ENCODE measurements at places on chromosomes 5 and 9. TPM values are rescaled to one million over a fixed set of nuclear protein-coding genes. Genes with fewer than 3 reads are reported as not detected.
A peak's percentile ranks its signal among the peaks of the same experiment; 100 is the strongest.

DNA sequence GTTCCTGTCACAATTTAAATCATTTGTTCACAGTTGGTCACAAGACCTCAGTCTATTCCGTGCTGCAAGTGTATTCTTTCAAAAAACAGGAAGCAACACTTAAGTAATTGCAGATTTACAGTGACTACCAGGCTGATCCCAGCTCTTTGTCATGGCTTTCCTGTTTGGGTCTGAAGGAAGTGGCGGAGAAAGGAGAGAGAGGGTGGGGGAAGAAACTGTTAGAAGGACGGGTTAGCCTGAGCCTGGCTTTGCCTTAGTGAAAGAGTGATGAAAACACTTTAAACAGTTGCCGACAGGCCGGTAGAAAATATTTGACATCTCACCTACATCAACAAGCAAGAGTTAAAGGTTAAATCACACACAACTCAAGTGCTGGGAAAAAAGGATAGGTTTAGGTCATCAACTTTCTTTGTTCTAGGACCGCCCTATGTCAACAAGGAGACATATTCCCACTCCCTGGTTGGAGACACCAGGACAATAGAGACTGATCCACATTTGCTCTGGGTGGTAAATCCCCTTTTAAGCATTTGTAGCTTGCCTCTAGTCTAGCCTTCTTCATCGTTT lies 102.2 kb upstream of the DAB2 start:
- H3K36me3 ChIP-seq: no peaks in the 10 kb centered on the region
- no peaks in the 10 kb centered on the region for H3K4me1 ChIP-seq
- H3K27me3 ChIP-seq: no peaks in the 10 kb centered on the region
- H3K27ac ChIP-seq: no peak overlapping the region
- peak; percentile 52 for DNase-seq

- H3K36me3 ChIP-seq: no peaks in the 10 kb centered on the region
- no peak overlapping the region for H3K27ac ChIP-seq
- H3K4me1 ChIP-seq: no peaks in the 10 kb centered on the region
- no peaks in the 10 kb centered on the region for H3K27me3 ChIP-seq
- no peak overlapping the region for H3K4me3 ChIP-seq
- no peak for DNase-seq
Observed at GRCh38 chr5:9537223-9538141, 8.4 kb downstream of the SEMA5A start.

GRCh38 chr5:35228310-35228709 lies 2.0 kb downstream of the PRLR start:
- H3K36me3 ChIP-seq: no peaks in the 10 kb centered on the region
- DNase-seq: no peak
- H3K4me1 ChIP-seq: peaks cover 7% of the 10 kb centered on the region
- no peak overlapping the region for H3K4me3 ChIP-seq
- no peak overlapping the region for H3K27ac ChIP-seq
- peaks cover 43% of the 10 kb centered on the region for H3K27me3 ChIP-seq

- peak overlapping the region; percentile 36 for H3K4me3 ChIP-seq
- H3K4me1 ChIP-seq: peaks cover 25% of the 10 kb centered on the region
- H3K27me3 ChIP-seq: no peaks in the 10 kb centered on the region
- H3K27ac ChIP-seq: peak overlapping the region; percentile 94
Observed at GRCh38 chr5:134464988-134465815, 53.5 kb upstream of the CDKN2AIPNL start.

DNA sequence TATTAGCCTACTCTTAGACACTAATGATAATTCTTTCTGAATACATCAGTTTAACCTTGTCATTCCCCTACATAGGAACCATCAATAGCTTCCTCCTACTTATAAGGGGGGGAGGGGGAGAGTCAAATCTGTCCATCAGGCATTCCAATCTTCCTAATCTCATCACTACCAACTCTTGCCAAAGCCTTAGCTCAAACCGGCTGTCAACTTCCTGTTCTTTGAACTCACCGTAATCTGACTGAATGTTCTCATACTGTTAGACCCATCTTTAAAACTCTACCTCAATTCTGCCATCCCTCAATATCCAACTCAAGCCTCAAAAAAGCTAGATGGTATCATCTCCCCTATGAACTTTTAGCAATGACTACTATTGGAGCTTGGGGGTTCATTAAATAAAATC lies 41.9 kb upstream of the RNF38 start:
- H3K4me3 ChIP-seq: no peak overlapping the region
- H3K4me1 ChIP-seq: peaks cover 7% of the 10 kb centered on the region
- no peak for DNase-seq
- H3K36me3 ChIP-seq: no peaks in the 10 kb centered on the region
- H3K27ac ChIP-seq: no peak overlapping the region
- no peaks in the 10 kb centered on the region for H3K27me3 ChIP-seq

- H3K4me3 ChIP-seq: no peak overlapping the region
- H3K36me3 ChIP-seq: no peaks in the 10 kb centered on the region
- peaks cover 10% of the 10 kb centered on the region for H3K4me1 ChIP-seq
Observed at GRCh38 chr5:81239613-81240012, 6.5 kb downstream of the CKMT2 start.

GRCh38 chr5:87876616-87877015 lies 392.0 kb downstream of the TMEM161B start:
- H3K27ac ChIP-seq: no peak overlapping the region
- H3K4me1 ChIP-seq: no peaks in the 10 kb centered on the region
- no peaks in the 10 kb centered on the region for H3K27me3 ChIP-seq
- no peak overlapping the region for H3K4me3 ChIP-seq
- no peaks in the 10 kb centered on the region for H3K36me3 ChIP-seq

DNA sequence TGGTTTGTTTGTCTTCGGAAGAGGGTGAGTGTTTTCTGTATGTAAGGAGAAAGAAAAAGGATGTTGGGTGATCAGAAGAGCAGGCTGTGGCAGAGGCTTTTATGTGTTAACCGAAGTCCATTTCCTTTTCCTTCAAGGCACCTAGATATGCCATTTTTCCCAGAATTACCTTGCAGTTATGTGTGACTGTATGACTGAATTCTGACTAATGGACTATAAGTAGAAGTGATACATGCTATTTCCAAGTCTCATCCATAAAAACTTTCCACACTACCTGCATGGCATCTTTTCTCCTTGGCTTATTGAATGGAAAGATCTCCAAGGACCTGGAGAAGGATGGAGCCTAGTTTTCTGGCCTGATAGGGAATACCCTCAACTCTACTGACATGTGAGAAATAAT lies 10.6 kb upstream of the NDUFS4 start:
- H3K27ac ChIP-seq: no peak overlapping the region
- no peaks in the 10 kb centered on the region for H3K36me3 ChIP-seq
- no peak for DNase-seq
- no peak overlapping the region for H3K4me3 ChIP-seq
- H3K4me1 ChIP-seq: no peaks in the 10 kb centered on the region
- H3K27me3 ChIP-seq: no peaks in the 10 kb centered on the region

DNA sequence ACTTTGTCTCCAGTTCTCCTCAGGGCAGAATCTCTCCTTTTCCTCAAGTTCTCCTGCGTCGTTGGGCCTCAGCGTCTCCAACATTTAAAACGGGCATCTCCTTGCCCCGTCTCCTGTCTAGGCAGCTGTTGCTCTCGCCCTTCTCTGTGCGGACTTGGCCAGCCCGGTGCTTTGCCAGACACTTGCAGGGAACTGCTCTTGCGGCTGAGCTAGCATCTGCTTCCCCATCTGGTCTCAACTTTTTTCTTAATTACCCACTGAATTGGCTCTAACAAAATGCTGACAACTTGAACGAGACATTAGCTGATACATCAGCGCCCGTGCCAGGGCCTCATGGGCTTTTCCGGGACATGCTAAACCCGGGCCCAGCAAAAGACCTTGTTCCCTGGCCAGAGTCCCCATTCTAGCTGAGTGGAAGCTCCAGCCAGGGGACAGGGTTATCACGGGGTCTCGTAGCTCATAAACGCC lies 25.1 kb downstream of the ZNF618 start:
- H3K27me3 ChIP-seq: no peaks in the 10 kb centered on the region
- DNase-seq: no peak
- no peak overlapping the region for H3K4me3 ChIP-seq
- no peaks in the 10 kb centered on the region for H3K36me3 ChIP-seq
- peak overlapping the region; percentile 3 for H3K27ac ChIP-seq
- peaks cover 2% of the 10 kb centered on the region for H3K4me1 ChIP-seq

DNA sequence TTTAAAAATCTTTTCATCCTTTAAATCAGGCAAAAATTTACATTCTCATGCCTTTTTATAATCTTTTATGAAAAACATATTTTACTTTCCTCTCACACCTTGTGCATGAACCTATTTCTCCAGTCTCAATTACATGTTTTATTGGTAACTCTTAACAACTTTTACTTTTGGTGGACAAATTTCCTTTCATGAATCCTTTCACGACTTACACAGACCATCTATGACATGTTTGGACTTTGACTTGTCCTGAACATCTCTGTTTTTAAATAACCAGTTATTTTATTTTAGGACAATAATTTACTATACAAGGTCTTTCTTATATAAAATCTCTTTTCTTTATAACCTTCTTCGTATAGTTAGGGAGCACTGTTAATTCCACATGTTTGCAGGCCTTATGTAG lies 26.5 kb upstream of the MTMR12 start:
- no peak overlapping the region for H3K27ac ChIP-seq
- no peaks in the 10 kb centered on the region for H3K36me3 ChIP-seq
- no peaks in the 10 kb centered on the region for H3K4me1 ChIP-seq

GRCh38 chr9:35172878-35173277 lies 11.1 kb downstream of the UNC13B start:
- DNase-seq: no peak
- no peak overlapping the region for H3K4me3 ChIP-seq
- H3K36me3 ChIP-seq: no peaks in the 10 kb centered on the region
- no peaks in the 10 kb centered on the region for H3K27me3 ChIP-seq

DNA sequence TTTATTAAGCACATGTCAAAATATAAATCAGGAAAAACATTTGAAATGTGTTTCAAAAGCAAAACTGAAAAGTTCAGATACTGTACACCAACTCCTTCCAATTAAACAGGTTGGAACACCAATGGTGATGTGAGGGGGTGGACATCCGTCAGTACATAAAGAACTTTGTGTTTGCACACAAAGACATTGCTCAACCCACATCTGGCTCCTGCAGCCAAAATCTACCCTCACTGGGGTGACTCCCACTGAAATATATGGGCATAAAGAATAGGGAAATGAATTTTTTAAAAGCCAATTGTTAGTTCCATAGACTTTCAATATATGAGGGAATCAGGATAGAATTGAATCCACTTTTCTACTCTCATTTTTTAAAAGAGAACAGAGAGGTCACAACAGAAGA lies 63.9 kb downstream of the MEGF9 start:
- H3K27me3 ChIP-seq: no peaks in the 10 kb centered on the region
- no peaks in the 10 kb centered on the region for H3K36me3 ChIP-seq
- no peak for DNase-seq
- no peak overlapping the region for H3K27ac ChIP-seq
- H3K4me3 ChIP-seq: no peak overlapping the region
- peaks cover 42% of the 10 kb centered on the region for H3K4me1 ChIP-seq

TRPM3 gene
- 1.4 TPM for total RNA-seq

PCDHA7 gene
- total RNA-seq: not detected

VAV2 gene
- total RNA-seq: 4.1 TPM

PTGDS gene
- total RNA-seq: 30.8 TPM

TSLP gene
- total RNA-seq: 0.37 TPM

C9 gene
- not detected for total RNA-seq

SLC6A18 gene
- total RNA-seq: not detected
